Neural crest cell (in vitro differentiated cells): ENCODE measurements at places on chromosomes 1 and 21.

GRCh38 chr1:24926563-24927249 lies 3.4 kb downstream of the RUNX3 start:
- peaks cover 76% of the 10 kb centered on the region for H3K27me3 ChIP-seq
- DNase-seq = no peak
- no peak overlapping the region for H3K27ac ChIP-seq
- H3K4me3 ChIP-seq = no peak overlapping the region
- peaks cover 10% of the 10 kb centered on the region for H3K4me1 ChIP-seq

GRCh38 chr1:244874974-244875579 lies 10.7 kb upstream of the HNRNPU start:
- no peak overlapping the region for H3K27ac ChIP-seq
- no peak overlapping the region for H3K4me3 ChIP-seq
- no peaks in the 10 kb centered on the region for H3K27me3 ChIP-seq
- no peak for DNase-seq
- peaks cover 9% of the 10 kb centered on the region for H3K4me1 ChIP-seq
- no peaks in the 10 kb centered on the region for H3K36me3 ChIP-seq

DNA sequence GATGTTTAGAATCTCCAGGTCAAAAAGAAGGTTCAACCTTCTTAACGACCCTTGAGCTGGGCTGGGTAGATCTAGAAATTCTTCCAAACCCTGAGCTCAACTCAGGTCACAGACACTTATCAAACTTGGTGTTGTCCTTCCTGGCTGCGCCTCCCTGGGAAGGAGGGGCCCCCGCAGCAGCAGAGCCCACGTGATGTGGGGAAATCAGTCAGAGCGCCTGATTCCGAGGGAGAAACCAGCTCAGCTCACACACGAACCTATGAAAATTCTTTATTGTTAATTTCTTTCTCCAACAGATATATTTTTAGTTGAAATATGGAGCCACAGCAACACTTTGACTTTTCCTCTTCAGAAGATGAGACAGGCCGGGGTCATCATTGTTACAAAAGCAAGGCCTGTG lies 24.3 kb upstream of the CLSTN1 start:
- no peak for DNase-seq
- H3K27me3 ChIP-seq = no peaks in the 10 kb centered on the region
- H3K4me3 ChIP-seq = no peak overlapping the region
- H3K4me1 ChIP-seq = peaks cover 5% of the 10 kb centered on the region
- H3K36me3 ChIP-seq = no peaks in the 10 kb centered on the region

GRCh38 chr21:45806042-45806441 lies 162.5 kb downstream of the PCBP3 start:
- H3K36me3 ChIP-seq = no peaks in the 10 kb centered on the region
- H3K27me3 ChIP-seq = no peaks in the 10 kb centered on the region
- H3K4me1 ChIP-seq = peaks cover 8% of the 10 kb centered on the region
- no peak overlapping the region for H3K4me3 ChIP-seq

GRCh38 chr21:25967181-25967900 lies 203.2 kb downstream of the APP start:
- H3K4me3 ChIP-seq = no peak overlapping the region
- DNase-seq = no peak
- no peak overlapping the region for H3K27ac ChIP-seq
- peaks cover 36% of the 10 kb centered on the region for H3K36me3 ChIP-seq
